Glomerular endothelial cell (primary cell): ENCODE measurements at places on chromosomes 5 and 9. TPM values are rescaled to one million over a fixed set of nuclear protein-coding genes. Genes with fewer than 3 reads are reported as not detected.

The BTNL3 gene
- total RNA-seq = not detected in 2 replicates

- no peak for DNase-seq
These were observed 621.1 kb upstream of the MEF2C start for GRCh38 chr5:89504051-89504450.

The PCBD2 gene
- 5.7 and 6.5 TPM in 2 replicates for total RNA-seq

The SPATA31D4 gene
- total RNA-seq = not detected in 2 replicates

DNA sequence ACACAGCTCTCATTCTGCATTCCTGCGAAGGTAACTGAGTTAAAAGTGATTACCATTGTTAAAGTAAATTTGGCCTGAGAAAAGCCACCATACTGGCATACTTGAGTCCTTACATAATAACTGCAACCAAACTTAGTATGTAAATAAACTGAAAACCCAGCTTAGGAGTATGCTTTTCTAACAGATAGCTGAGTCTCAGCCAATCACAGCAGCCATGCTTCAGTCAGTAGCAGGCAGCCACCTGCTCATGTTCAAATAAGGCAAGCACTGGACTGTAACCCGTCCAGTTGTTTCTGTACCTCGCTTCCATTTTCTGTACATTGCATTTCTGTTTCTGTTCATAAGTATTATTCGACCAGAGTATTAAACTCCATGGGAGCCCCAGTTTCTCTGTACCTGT lies 58.6 kb downstream of the GCNT4 start:
- no peak for DNase-seq
